ENCODE measurements at places on chromosomes 1 and 21. TPM values are rescaled to one million over a fixed set of nuclear protein-coding genes. Genes with fewer than 3 reads are reported as not detected.

RBM11 gene
- total RNA-seq = not detected

KLHDC7A gene
- 1.3 TPM for total RNA-seq

GON4L gene
- total RNA-seq = 14.4 TPM

LEFTY2 gene
- total RNA-seq = not detected

TMEM52 gene
- total RNA-seq = 0.39 TPM
